Lung microvascular endothelial cell (primary cell): ENCODE measurements at places on chromosomes 3 and 15.

GRCh38 chr3:117261983-117262421, 552.4 kb downstream of the TUSC7 start:
- DNase-seq: no peak

DNA sequence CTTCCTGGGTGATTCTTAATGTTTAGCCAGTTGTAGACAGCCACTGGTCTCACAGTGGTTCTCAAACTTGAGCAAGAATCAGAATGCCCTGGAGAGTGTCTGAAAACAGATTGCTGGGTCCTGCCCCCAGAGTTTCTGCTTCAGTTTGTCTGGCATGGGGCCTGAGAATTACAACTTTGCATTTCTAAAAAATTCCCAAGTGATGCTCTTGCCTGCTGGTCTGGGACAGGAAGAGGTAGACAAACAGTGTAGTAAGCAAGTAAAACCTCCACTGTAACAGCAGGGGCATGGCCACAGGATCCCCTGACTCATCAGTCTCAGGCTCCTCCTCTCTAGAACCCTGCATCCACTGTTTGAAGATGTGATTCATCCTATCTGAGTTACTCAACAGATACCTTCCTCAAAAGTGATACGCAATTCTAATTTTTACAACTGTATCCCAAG, 36.5 kb downstream of the DZIP1L start:
- DNase-seq: peak; percentile 66

- DNase-seq: no peak
Observed at GRCh38 chr15:60933900-60934885, 294.9 kb downstream of the RORA start.

DNA sequence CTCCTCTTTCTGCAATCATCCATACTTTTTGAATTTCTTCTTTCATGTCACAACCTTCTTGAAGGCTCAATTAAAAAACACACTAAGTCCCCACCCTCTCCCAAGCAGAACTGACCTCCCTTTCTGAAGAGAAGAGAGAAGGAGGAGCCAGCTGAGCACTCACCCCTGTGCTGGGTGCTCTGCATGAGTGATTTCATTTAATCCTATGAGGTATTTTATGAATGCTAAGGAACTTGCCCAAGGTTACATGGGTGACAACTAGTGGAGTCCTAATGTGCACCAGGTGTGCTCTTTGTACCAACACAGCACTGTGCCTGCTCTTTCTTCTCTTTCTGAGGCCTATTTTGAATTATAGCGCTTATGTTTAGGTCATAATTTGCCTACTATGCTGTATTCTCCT, 135.6 kb downstream of the DUT start:
- no peak for DNase-seq

- DNase-seq: no peak
Observed at GRCh38 chr3:171632766-171633165, 172.6 kb upstream of the TNIK start.

- DNase-seq: no peak
Observed at GRCh38 chr3:131705558-131706051, 202.8 kb upstream of the MRPL3 start.
